ENCODE measurements at places on chromosomes 5 and 9.

- DNase-seq: no peak
Measured at GRCh38 chr9:25284365-25284764, 393.9 kb downstream of the TUSC1 start.

DNA sequence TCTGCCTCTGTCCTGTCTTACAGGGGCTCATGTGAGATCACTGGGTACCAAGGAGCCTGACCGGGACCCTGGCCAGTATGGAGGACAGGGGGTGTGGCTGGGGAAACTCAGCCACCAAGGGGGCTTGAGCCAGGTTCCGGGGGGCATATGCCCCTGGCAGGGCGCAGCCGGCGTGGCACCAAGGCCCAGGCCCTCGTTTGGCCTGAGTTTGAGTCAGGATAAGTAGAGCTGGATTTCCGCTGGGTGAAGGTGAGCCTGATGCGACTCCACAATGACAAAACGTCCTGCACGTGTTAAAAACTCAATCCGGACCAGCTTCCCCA lies 616 bp upstream of the TSPAN17 start:
- no peak for DNase-seq

DNA sequence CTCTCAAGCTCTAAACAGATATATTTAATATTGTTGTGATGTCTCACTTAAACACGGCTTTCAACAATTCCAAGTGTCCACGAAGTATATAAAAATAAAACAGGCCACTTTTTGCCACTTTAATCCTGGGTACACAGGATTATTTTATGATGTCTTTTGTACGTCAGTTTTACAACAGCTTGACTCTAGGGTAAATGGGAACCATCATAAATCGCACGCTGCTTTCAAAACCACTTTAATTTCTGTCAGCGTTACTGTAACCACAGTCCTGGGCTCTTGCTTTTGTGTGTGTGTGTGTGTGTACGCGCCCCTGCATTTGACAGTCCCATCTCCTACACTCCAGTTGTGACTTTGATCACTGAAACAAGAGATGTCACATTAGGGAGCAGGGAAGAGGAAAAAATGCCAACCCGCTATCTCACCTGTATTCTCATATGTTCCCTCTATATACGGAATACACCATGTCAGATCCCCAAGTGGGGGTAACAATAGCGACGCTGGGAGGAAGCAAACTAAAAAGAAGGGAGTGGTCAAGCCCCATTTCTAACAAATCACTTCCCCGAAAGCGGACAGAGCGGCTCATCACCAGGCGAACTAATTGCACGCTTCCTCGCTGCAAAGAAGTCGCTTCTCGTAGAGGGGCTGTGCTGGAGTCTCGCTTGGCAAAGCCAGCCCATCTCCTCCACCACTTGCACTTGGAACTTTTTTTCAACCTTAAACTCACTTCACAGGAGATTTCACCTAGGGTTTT lies 1.2 kb downstream of the BNC2 start:
- no peak for DNase-seq

GRCh38 chr5:11386398-11386797 lies 517.8 kb downstream of the CTNND2 start:
- DNase-seq: no peak

GRCh38 chr9:113416149-113416721 lies 5.7 kb downstream of the C9orf43 start:
- no peak for DNase-seq

Measured in activated naive CD4-positive, alpha-beta T cell (primary cell).